GM13976 (cell line): ENCODE measurements at places on chromosomes 2 and 18.

DNA sequence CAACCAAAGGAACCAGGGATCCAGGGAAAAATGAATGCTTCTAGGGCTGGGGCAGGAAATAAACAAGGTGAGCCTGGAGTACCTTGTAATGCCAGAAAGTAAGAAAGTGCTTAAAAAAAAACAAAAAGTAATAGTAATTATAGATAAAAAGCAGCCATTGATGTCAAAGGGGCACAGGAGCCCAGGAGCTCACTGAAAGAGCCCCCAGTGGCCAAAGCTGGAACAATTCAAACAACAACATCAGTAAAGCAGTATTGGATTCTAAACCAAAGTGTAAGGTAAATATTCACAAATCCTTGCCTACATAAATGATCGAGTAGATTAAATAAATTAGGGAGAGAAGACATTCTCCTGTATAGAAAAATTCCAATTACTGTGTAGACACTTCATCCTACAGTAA, 114.3 kb upstream of the ARL4C start:
- DNase-seq: no peak

GRCh38 chr2:11539317-11540147, 5.7 kb downstream of the GREB1 start:
- DNase-seq: no peak

DNA sequence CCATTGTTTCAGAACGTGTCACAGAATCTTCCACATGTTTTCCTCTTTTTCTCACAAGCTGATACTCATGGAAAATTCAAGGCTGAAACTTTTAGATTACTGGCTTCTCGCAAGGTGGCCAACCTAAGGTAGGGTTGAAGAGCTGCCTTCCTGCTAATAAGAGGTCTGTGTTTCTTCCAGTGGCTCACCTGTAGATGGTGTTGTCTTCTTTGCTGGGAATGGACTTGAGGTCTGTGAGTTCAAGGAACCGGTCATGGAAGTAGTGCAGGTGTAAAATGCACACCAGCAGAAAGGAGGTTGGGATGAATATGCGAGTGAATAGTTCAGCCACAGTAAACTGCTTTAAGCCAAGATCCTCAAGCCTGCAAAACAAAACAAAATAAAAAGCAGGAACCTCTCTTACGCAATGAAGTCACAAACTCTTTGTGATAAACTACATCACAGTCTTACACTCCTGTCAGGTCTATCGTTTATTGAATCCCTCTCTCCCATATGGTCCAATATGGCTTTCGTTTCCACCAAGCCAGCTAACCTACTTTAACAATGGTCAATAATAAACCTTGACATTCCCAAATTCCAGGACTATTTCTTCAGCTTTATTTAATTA, 258.9 kb downstream of the NAPG start:
- DNase-seq: no peak

DNA sequence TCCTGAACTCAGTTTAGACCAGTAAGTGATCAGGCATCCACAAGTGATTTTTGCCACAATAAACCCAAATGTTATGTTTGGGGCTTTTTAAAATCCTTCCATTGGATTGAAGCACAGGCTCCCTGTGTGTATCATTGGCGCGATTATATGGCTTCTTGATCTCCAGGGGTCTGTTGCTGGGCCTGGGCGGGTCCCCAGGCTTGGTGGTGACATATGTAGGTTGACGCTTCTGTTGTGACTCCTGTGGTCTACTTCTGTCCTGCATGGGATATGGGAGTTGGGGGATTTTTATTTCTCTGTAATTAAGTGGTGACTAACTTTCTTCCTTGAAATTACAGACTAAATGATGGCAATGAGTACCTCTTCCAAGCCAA, 56.2 kb upstream of the EML6 start:
- DNase-seq: no peak
